Caudate nucleus (tissue), 63 donors: ENCODE measurements at places on chromosomes 1 and 21.

DNA sequence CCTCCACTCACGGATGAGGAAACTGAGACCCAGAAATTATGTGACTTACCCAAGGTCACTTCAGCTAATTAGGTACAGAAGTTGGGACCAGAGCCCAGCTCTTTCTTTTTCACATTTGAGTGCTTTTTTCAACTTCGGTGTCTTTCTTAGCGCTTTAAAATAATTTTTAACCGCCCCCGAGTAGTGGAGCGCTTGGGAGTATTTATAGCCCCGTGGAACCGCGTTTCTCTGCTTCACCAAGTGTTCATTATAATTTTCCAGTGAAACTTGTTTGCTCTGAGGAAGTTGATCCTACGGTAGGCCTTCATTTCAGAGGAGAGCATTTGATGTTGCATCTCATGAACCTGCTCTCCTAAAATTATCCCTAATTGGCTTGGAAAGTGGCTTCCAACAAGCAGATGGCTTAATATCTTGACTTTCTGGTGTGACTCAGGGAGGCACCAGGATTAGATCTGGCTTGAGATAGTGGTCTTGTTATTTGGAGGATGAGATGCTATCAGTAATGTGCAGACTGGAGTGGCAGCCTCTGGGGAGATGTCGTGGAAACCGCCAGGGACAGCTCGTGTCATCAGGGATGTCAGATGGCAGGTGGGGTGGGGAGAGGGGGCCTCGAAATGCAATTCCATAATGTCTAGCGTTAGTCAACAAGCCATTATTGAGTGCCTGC is 321.3 kb downstream of the CAMTA1 start:
- no peak for DNase-seq

- peak; percentile 54 for DNase-seq
Measured at GRCh38 chr1:28437924-28438699, 67.7 kb upstream of the RCC1 start.

DNA sequence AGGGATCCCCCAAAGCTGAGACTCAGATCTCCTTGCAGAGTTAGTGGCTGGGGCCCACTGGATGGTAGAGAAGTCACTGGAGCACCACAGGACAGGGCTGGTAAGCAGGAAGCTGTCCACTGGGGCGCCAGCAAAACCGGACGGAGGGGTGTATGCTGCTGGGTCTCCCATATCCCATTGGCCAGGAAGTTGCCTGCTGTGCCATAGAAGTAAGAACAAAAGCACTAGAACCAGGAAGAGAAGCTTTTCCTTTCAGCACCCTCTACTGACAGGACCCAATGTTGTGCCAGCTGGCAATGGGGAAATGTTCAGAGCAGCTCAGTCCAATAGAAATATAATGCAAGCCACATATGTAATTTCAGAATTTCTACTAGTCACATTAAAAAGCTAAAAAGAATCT is 146.6 kb downstream of the SPATA46 start:
- DNase-seq = no peak

- DNase-seq = no peak
Measured at GRCh38 chr1:93680076-93680419, 1.6 kb downstream of the BCAR3 start.

- no peak for DNase-seq
Measured at GRCh38 chr1:115105831-115106230, 16.5 kb upstream of the TSPAN2 start.

DNA sequence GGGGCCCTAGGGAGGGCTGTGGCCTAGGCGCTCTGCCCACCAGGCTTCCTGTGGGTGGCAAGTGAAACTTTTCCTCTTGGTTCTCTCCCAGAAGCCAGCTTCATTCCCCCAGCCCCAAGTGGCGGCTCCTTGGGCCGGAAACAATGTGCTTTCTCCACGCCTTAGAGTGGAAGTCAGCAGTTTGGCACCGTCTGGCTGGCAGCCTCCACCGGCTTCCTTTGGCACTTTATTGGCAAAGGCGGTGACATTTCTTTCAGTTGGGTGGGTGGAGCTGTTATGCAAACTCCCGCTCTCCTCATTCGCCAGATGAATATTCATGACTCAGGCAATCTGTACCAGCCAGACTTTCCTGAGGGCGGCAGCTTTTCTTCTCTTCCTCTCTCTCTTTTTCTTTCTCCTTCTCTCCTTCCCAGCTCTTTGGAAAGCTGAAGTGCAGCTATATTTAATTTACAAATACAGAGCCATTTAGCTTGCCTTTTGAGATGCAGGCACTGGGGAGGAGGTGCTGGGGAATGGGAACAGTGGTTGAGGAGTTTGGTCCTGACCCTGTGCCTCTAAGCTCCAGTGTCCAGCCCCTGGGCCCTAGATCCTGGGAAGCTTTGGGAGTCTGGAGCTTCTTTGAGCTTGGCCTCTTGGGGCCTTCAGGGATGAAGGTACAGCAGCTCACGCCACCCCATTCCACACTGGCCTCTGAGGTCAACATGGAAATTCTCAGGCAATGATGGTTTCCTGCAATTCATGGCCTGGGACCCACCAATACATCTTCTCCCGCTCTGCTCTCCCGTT is 67.8 kb upstream of the POU3F1 start:
- peak; percentile 91 for DNase-seq

GRCh38 chr1:76291737-76292136 is 217.2 kb downstream of the ST6GALNAC3 start:
- no peak for DNase-seq

DNA sequence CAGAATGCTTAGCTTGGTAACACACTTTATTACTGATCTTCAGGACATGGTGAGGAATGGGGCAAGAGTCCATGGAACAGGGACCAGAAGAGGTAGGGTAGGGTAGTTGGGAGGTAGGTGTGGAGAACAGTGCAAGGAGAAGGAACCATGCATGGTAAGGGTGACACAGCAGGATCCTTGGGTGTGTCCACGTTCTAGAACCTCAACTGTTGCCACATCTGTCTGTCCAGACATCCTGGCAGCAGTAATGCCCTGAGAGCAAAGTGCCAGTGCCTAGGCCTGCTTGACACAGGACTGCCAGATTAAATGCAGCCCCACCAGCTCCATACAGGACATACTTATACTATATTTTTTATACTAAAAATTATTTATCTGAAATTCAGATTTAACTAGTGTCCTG is 13.9 kb downstream of the DMAP1 start:
- no peak for DNase-seq

DNA sequence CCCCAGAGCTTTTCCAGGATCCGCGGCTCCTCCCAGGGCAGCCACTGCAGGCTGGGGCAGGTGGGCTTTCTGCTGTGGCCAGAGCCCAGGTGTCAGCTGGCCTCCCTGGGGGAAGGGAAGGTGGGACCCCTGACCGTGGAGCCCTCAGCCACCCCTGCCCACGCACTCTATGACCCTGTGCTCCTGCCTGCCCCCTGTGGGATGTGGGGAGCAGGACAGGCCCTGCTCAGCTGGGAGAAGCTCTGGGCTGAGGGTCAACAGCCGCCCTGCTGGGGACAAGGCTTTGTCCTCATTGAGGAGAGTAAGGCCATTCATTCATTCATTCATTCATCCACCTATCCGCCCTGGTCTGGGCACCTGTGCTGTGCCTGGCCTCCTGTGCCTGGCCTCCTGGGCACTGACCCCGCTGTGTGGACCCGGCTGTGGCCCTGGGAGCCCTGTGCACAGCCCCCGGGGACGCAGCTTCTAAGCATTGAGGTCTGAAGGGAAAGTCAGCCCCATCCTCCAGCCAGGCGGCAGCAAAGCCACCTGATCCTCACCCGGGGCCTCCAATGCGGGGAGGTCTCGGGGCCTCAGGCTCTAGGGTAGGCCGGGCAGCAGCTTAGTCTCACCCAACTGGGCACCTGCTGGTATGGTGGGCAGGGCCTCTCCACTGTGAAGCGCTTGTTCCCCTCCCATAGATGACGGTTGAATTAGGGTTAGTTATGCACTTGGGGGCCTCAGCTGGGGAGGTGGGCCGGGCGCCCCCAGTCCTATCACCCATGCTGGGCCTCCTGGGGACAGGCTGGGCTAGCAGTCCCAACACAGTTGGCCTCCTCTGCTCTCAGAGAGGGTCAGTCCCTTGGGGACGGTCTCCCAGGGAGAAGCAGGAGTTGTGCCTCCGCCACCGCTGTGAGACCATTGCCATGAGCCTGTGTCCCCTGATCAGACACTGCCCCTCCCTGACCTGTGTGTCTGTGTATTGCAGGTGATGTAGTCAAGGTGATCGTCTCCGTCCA is 6.0 kb downstream of the TNFRSF14 start:
- no peak for DNase-seq

GRCh38 chr21:27047658-27048314 is 80.9 kb upstream of the ADAMTS5 start:
- DNase-seq = no peak

DNA sequence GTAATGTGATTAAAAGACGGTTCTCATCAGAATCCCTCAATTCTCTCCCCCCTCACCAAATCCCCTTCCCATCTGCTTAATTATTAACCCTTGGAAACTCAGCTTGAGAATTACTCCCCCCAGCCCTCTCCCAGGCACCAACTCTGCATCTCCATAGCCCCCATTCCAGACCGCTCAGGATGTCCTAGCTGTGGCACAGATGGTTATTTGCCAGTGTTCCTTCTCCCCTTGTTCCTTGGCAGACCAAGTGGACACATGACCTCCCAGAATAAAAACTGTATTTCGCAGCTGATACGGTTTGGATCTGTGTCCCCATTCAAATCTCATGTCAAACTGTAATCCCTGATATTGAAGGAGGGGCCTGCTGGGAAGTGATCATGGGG is 14.6 kb downstream of the HENMT1 start:
- DNase-seq = no peak

DNA sequence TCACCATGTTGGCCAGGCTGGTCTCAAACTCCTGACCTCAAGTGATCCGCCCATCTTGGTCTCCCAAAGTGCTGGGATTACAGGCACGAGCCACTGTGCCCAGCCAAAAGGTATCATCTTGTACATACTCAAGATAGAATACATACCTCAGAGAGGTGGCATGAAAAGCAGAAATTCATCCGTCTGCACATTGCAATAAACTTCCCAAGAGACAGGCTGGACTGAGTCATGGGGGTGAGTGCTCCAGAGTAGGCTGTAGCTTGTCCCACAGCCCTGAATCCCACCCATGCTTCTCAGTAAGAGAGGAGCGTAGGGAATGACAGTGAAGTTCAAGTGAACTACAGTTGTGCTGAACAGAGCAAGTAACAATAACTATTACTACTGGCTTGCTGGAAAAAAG is 19.7 kb downstream of the TOR3A start:
- DNase-seq = no peak

DNA sequence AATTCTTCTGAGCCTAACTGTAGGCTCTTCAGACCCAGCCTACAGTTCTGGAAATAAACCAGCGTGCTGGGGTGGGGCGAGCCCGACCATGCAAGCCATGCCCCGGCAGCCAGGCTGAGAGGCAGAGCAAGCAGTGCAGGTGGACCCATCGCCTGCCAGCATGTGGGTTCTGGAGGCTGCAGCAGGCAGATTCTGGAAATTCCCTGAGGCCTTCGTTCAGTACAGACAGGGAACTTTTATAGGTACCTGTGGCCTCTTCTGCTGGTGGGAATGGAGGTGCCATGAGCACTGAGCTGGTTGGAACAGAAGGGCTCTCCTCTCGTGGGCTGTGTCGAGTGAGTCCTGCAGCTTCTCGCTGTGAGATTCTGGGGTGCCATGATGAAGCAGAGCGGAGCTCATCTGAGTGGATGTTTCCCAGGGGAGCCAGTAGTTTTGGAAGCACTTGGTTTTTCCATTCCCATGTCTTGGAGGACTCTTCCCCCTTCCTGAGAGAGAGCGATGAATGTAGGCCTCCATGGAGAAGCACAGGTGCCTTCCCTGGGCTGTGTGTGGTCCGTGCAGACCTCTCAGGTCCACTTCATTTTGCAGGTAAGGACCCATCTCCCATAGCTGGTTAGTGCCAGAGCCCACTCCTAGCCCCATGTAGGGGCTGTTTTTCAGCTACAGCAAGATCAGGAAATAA is 94.1 kb downstream of the PCBP3 start:
- no peak for DNase-seq

DNA sequence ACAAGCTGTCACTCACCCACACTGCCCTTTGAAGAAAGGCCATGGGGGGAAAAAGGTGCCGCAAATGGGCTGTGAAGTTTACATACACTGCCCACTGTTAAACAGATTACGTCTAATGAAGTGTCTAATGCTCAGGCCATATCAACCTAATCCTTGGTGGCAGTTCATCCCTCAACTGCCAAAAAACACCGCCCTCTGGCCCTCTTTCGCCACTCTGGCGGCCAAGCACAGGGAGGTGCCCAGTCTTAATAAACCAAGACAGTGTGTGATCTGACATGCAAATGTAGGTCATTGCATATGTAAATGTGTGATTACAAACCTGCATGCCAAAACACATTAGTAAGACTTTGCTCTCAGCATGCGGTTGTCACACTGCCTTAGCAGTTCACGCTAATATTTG is 89.5 kb downstream of the NEK7 start:
- DNase-seq = no peak

- DNase-seq = no peak
Measured at GRCh38 chr21:21722731-21723130, 724.5 kb downstream of the NCAM2 start.

DNA sequence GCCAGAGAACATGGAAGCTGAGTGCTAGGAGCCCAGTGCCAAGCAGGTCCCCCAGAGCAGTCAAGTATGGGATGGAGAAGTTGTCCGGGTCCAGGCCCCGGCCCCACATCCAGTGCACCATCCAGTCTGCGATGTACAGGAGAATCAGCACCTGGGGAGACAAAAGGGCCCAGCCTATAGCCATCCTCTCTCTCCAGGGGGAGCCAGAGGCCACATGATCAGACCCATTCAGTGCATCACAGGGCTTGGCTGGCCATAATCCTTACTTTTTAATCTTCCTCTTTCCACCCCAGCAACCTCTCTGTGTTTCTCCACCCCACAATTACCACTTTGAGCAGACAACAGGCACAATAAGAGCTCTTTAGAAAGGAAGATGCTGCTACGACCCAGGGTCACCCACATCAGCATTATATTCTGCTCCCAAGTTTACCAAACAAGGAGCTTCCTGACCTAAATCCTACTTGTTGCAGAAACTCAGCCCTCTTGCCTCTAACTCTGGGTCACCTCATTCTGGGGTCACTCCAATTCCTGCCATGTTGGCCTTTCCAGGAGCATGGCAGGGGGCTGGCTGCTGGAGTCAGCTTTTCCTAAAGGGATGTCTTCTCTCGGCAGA is 16.4 kb upstream of the RAB29 start:
- DNase-seq = no peak

GRCh38 chr1:154736841-154737240 is 128.9 kb upstream of the ADAR start:
- DNase-seq = no peak

DNA sequence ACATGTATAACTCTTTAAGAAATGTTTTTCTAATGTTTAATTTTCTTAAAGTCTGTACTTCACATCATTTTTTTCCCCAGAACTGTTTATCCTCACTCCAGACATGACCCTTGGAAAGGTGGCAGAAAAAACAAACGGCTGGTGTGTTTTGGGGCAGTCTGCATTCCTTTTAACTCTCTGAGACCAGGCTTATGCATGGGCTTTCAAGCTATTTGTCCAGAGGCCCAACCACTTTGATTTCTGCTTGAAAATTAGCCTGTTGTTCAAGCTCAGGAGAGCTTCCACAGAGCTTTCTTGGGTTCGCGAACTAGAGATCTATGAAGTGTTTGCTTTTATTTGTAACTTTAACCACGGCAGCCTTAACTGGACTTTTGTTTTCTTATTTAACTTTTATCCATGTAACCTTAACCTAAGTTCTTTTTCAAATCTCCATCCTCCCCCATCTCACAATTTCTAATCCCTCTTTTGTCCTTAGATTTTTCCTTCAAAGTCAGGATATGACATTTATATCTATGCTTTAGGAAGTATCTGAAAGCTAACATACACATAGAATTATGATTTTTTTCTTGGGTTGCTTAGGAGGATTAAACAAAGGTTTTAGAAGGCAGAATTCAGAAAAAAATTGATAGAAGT is 111.8 kb downstream of the FGGY start:
- DNase-seq = no peak

- DNase-seq = peak; percentile 85
Measured at GRCh38 chr1:108816049-108816893, 40.6 kb downstream of the AKNAD1 start.
